T-helper 2 cell treated with Interferon-gamma antibody and Interleukin-4, amounts not matched to agents 5 μg/mL and 100 μg/mL, for 36 hours (primary cell): ENCODE measurements at places on chromosomes 6 and 20.

DNA sequence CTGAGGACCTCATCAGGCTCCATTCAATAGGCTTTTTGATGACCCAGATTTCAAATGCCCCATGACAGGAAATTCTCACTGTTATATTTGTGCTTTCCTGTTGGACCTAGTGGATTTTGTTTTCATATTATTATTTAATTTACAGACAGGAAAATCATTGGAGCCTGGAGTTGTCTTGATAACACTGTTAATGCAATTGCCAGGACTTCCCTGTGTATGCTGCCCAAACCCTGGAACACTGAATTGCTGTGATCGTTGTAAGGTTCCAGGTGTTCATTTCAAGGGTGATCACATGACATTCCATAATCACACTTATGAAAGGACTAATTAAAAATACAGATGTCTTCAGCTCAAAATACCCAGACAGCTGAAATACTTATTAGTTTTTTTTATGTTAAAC lies 783.2 kb downstream of the DHX35 start:
- DNase-seq = no peak
- H3K4me3 ChIP-seq = no peak overlapping the region
- no peaks in the 10 kb centered on the region for H3K27me3 ChIP-seq
- no peaks in the 10 kb centered on the region for H3K4me1 ChIP-seq

DNA sequence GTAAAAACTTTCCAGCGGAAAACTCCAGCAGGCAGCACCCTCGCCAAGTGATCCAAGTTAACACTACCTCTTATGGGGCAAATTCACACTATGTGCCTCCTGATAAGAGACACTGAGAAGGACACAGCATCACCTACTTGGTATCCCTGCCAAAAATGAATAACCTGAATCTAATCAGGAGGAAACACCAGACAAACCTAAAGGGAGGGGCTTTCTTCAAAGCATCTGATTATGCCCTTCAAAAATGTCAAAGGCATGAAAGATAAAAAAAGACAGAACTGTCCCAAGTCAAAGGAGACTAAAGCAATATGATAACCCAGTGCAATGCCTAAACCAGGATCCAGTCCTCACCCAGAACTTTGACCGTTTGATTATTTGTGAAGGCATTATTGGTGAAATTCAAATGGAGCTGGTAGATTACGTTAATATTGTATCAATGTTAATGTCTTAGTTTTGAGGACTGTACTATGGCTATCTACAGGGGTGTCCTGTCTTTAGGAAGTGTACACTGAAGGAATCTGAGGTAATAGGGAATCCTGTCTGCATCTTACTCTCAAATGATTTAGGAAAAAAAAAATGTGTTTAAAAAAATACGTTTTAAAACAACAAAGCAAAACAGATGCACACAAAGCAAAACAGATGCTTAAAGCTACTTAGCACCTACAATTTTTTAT lies 8.3 kb downstream of the TBC1D7 start:
- H3K4me1 ChIP-seq = no peaks in the 10 kb centered on the region
- H3K27ac ChIP-seq = no peak overlapping the region
- no peak overlapping the region for H3K4me3 ChIP-seq
- peaks cover 54% of the 10 kb centered on the region for H3K36me3 ChIP-seq
- DNase-seq = no peak
- H3K27me3 ChIP-seq = no peaks in the 10 kb centered on the region

DNA sequence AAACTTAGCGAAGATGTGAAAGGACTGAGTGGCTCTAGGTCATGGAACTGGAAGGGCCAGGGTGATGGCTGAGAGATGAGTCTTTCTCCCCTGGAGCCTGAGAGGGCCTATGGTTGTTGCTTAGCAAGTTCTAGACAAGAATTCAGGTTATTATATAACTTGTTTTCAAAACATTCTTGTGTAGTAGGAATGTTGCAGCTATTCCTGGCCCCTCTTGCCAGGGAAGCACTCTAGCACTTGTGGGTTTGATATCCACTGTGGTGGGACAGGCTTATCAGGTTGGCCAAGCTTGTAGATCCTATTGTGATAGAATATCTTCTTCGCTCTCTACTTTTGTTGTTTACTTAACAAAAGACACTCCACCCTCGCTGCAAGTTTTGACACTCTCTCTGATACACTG lies 211.8 kb upstream of the CITED2 start:
- no peak overlapping the region for H3K4me3 ChIP-seq
- no peak overlapping the region for H3K27ac ChIP-seq
- peaks cover 3% of the 10 kb centered on the region for H3K4me1 ChIP-seq
- H3K27me3 ChIP-seq = peaks cover 22% of the 10 kb centered on the region
- H3K36me3 ChIP-seq = no peaks in the 10 kb centered on the region

DNA sequence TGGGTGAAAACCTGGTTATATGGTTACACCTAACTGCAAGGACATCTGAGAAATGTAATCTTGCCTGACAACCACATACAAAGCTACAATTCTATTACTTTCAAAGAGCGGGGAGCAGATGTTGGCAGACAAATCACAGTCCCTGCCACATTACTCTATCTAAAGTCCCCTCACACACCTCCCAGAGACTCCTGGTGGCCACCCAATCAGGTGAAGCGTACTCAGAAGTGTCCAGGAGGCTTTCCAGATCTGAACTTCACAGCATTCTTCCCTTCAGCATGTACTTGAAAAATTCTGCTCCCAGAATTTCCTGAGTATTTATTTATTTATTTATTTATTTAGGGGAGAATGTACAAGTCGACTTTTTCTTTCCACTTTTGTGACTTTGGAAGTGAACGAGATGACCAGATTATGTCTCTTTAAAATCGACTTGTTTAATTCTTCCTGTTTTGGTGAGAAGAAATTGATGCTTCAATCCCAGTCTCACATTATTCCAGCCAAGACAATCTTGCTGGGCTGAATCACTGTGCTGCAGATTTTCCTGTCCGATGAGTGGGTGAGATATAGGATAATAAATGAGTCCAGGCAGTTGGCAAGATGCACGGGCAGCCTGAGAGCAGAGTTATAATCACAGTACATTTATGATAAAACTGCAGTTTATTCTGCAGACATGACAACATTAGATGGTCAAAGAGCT lies 46.9 kb upstream of the POPDC3 start:
- no peak for DNase-seq
- no peak overlapping the region for H3K27ac ChIP-seq
- H3K4me1 ChIP-seq = no peaks in the 10 kb centered on the region
- H3K27me3 ChIP-seq = peaks cover 15% of the 10 kb centered on the region
- no peaks in the 10 kb centered on the region for H3K36me3 ChIP-seq

GRCh38 chr6:17349427-17349826 lies 44.0 kb upstream of the CAP2 start:
- no peak overlapping the region for H3K4me3 ChIP-seq
- no peak overlapping the region for H3K27ac ChIP-seq
- no peaks in the 10 kb centered on the region for H3K27me3 ChIP-seq
- no peaks in the 10 kb centered on the region for H3K4me1 ChIP-seq

- no peaks in the 10 kb centered on the region for H3K27me3 ChIP-seq
- peaks cover 65% of the 10 kb centered on the region for H3K4me1 ChIP-seq
- no peak for DNase-seq
- H3K4me3 ChIP-seq = no peak overlapping the region
These were observed 42.2 kb downstream of the ZNF292 start for GRCh38 chr6:87197547-87197946.

DNA sequence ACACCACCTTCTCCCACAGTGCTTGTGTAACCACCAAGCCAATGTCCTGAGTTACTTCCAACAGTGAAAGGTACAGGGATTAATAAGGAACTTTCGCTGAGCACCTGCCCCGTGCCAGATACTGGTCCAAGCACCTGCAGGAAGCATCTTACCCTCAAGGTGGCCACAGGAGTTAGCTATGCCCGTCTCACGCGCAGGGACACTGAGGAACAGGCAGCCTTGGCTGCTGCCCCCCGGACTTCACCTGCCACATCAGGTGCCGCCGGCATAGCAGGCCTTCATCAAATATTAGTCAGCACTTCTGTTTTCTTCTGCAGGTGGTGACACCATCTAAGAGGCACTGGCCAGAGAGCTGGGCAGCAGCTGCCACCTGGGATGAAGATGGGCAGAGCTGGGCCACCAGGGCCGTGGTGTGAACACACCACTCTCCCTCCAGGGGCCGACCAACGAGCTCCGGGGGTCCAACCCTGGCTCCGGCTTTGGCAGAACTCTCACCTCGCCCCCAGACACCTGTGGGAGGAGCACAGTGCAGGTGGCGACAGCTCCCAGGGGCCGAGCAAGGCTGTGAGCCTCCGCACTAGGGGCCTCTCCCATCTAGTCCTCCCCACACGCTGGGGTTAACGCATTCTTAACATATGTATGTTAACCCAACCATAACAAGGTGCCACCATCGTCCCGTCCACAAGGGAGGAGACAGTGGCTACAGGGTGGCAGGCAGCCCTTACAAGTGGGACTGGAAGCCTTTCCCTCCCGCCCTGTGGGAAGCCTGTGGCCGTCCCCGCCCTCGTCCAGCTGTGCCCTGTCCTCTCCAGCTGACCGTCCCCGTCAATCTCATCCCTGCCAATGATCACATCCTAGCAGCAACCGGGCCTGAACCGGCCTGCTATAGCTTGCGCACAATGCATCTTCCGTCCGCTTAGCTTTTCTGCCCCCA lies 2.9 kb upstream of the PPDPF start:
- H3K4me1 ChIP-seq = peaks cover 5% of the 10 kb centered on the region
- H3K36me3 ChIP-seq = peaks cover 9% of the 10 kb centered on the region
- H3K4me3 ChIP-seq = peak overlapping the region; percentile 48
- DNase-seq = no peak
- peaks cover 18% of the 10 kb centered on the region for H3K27me3 ChIP-seq

- H3K36me3 ChIP-seq = no peaks in the 10 kb centered on the region
- no peaks in the 10 kb centered on the region for H3K27me3 ChIP-seq
- no peak for DNase-seq
- H3K4me3 ChIP-seq = no peak overlapping the region
These were observed 42.7 kb upstream of the SLC22A2 start for GRCh38 chr6:160301339-160301738.

DNA sequence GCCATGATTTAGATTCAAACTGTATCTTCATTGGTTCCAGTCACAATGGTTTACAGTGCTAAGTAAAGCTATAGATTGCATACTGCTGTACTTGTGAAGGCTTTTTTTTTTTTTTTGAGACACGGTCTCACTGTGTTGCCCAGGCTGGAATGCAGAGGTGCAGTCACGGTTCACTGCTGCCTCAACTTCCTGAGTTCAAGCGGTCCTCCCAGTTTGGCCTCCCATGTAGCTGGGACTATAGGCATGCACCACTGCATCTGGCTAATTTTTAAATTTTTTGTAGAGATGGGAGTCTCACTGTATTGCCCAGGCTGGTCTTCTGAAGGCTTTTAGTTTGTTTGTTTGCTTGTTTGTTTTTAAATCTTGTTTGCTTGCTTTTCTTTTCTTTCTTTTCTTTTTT lies 24.9 kb downstream of the ITCH start:
- H3K27me3 ChIP-seq = no peaks in the 10 kb centered on the region
- H3K4me1 ChIP-seq = peaks cover 25% of the 10 kb centered on the region
- no peak overlapping the region for H3K27ac ChIP-seq
- DNase-seq = no peak

DNA sequence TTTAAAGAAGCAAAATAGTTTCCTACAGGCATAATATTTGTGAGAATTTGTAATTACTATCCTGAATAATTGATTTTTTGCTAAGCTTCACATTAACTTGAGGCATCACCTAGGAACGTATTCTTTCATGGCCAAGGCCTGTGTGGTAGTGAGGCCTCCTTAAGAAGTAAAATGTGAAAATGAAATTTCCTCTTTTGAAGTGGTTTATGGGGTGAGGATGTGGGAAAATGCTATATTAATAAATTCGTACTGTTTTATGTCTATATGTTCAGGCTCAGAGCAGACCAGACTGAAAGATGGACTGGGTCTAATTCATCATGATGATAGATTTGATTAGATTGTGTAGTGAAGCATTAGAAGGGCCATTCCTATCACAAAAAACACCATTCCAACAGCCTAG lies 33.1 kb downstream of the MYLIP start:
- DNase-seq = no peak
- H3K36me3 ChIP-seq = peaks cover 8% of the 10 kb centered on the region
- H3K27me3 ChIP-seq = no peaks in the 10 kb centered on the region

GRCh38 chr20:47265984-47266383 lies 90.5 kb downstream of the ZMYND8 start:
- peaks cover 23% of the 10 kb centered on the region for H3K36me3 ChIP-seq
- H3K27ac ChIP-seq = no peak overlapping the region
- no peak overlapping the region for H3K4me3 ChIP-seq
- no peaks in the 10 kb centered on the region for H3K27me3 ChIP-seq
- H3K4me1 ChIP-seq = no peaks in the 10 kb centered on the region

GRCh38 chr6:31686483-31686882 lies 5.6 kb upstream of the LY6G5C start:
- H3K36me3 ChIP-seq = peaks cover 38% of the 10 kb centered on the region
- H3K27me3 ChIP-seq = no peaks in the 10 kb centered on the region
- H3K4me3 ChIP-seq = no peak overlapping the region
- H3K27ac ChIP-seq = no peak overlapping the region
- H3K4me1 ChIP-seq = peaks cover 2% of the 10 kb centered on the region
- no peak for DNase-seq

DNA sequence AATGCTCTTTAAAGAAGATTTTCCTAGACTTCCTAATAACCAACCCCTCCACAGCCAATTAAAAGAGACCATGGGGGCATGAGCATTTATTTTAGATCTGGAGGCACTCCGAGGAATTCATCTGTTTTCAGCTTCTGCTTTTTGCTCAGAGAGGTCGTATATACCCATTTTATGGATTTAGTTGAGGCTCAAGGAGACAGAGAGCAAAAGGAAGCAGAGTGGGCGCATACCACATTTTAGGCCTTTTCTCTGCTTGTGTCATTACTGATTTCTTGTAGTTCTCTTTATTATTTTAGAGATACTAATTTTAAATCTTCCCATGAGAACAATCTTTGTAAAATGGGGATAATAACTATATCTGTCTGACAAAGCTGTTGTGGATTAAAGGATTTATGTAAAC lies 129.6 kb upstream of the IFNGR1 start:
- H3K4me3 ChIP-seq = no peak overlapping the region
- no peak for DNase-seq
- H3K36me3 ChIP-seq = no peaks in the 10 kb centered on the region
- H3K27ac ChIP-seq = no peak overlapping the region
- peaks cover 13% of the 10 kb centered on the region for H3K4me1 ChIP-seq

DNA sequence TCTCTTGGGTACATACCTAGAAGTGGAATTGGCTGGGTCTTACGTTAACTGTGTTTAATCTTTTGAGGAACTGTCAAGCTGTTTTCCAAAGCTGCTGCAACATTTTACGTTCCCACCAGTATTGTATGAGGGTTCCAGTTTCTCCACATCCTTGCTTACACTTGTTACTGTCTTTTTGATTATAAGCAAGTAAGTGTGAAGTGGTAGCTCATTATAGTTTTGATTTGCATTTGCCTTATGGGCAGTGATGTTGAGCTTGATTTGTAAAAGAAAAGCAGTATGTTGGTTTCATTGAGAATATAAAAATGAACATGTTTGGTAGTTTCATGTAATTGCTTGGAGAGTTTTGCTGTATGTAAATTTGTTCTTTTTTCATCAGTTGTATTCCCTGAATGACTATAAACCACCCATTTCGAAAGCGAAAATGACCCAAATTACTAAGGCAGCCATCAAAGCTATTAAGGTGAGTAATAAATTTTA lies 40.4 kb downstream of the SCAF8 start:
- no peaks in the 10 kb centered on the region for H3K27me3 ChIP-seq
- DNase-seq = no peak
- peaks cover 10% of the 10 kb centered on the region for H3K4me1 ChIP-seq
- no peak overlapping the region for H3K27ac ChIP-seq
